Right cardiac atrium (tissue), 5 donors: ENCODE measurements at places on chromosomes 11 and 22. TPM values are rescaled to one million over a fixed set of nuclear protein-coding genes. Genes with fewer than 3 reads are reported as not detected.

Gene PIK3IP1
- 7.8 TPM for total RNA-seq

Gene CRACR2B
- total RNA-seq = 22.5 TPM

Gene SCUBE2
- 1.6 TPM for total RNA-seq

Gene CDC42BPG
- total RNA-seq = 0.71 TPM

Gene DEUP1
- total RNA-seq = not detected

Gene FGF3
- total RNA-seq = not detected

Gene IGLL1
- not detected for total RNA-seq

Gene C11orf16
- total RNA-seq = not detected

Gene ALX4
- not detected for total RNA-seq

Gene FAM227A
- total RNA-seq = 1.2 TPM

Gene GRAMD1B
- total RNA-seq = 4.1 TPM

Gene LRP5
- total RNA-seq = 71.8 TPM

Gene KCNE3
- 3.8 TPM for total RNA-seq

Gene MIOX
- total RNA-seq = not detected

Gene PANX3
- not detected for total RNA-seq

Gene HBE1
- not detected for total RNA-seq

Gene NNMT
- total RNA-seq = 65.7 TPM

Gene TEX54
- not detected for total RNA-seq

Gene TYMP
- 14.6 TPM for total RNA-seq

Gene BACE1
- total RNA-seq = 17.9 TPM

Gene LIF
- total RNA-seq = 0.09 TPM

Gene HPS5
- total RNA-seq = 12.7 TPM

Gene FREY1
- 0.68 TPM for total RNA-seq

Gene MGAT3
- 7.3 TPM for total RNA-seq

Gene DCHS1
- 19.2 TPM for total RNA-seq

Gene TRIM34
- total RNA-seq = 3.5 TPM

Gene DLG2
- 10.5 TPM for total RNA-seq

Gene OR51B2
- total RNA-seq = not detected

Gene FOLR3
- total RNA-seq = not detected

Gene MUC5AC
- not detected for total RNA-seq

Gene MYEOV
- not detected for total RNA-seq

Gene RIMBP3B
- 0.08 TPM for total RNA-seq

Gene PIM3
- total RNA-seq = 55.8 TPM

Gene BATF2
- total RNA-seq = 3.5 TPM

Gene DDI1
- total RNA-seq = not detected

Gene TEX12
- total RNA-seq = not detected

Gene GRIA4
- not detected for total RNA-seq

Gene CCDC157
- total RNA-seq = 1.4 TPM

Gene TRMT112
- 91.7 TPM for total RNA-seq

Gene TYR
- total RNA-seq = not detected

Gene OR5B21
- total RNA-seq = not detected

Gene USP28
- total RNA-seq = 93.6 TPM
